ENCODE measurements at places on chromosomes 2 and 18.

GRCh38 chr18:68399721-68400120 is 315.2 kb downstream of the TMX3 start:
- H3K36me3 ChIP-seq, result no peaks in the 10 kb centered on the region
- no peak overlapping the region for H3K4me3 ChIP-seq
- H3K27me3 ChIP-seq, result no peaks in the 10 kb centered on the region
- no peak for DNase-seq

GRCh38 chr2:42558827-42559226 is 9.6 kb upstream of the MTA3 start:
- no peaks in the 10 kb centered on the region for H3K4me1 ChIP-seq
- H3K4me3 ChIP-seq, result no peak overlapping the region
- no peak overlapping the region for H3K27ac ChIP-seq

DNA sequence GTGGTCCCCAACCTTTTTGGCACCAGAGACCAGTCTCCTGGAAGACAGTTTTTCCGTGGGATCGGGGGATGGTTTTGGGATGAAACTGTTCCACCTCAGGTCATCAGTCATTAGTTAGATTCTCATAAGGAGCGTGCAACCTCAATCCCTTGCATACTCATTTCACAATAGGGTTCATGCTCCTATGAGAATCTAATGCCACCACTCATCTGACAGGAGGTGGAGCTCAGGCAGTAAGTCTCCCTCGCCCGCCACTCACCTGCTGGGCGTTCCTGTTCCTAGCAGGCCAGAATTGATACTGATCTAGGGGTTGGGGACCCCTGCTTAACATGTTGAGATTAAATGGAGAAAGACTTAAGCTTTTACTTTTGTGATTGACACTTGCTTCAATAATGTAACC is 9.9 kb downstream of the NABP1 start:
- peaks cover 7% of the 10 kb centered on the region for H3K4me1 ChIP-seq
- H3K4me3 ChIP-seq, result no peak overlapping the region
- DNase-seq, result no peak
- no peaks in the 10 kb centered on the region for H3K27me3 ChIP-seq
- no peak overlapping the region for H3K27ac ChIP-seq

GRCh38 chr2:119354860-119355259 is 11.8 kb downstream of the C2orf76 start:
- H3K27ac ChIP-seq, result no peak overlapping the region
- H3K4me1 ChIP-seq, result peaks cover 29% of the 10 kb centered on the region
- no peak overlapping the region for H3K4me3 ChIP-seq
- no peaks in the 10 kb centered on the region for H3K27me3 ChIP-seq
- H3K36me3 ChIP-seq, result no peaks in the 10 kb centered on the region

- H3K36me3 ChIP-seq, result no peaks in the 10 kb centered on the region
- no peak overlapping the region for H3K4me3 ChIP-seq
- H3K27ac ChIP-seq, result no peak overlapping the region
- no peaks in the 10 kb centered on the region for H3K27me3 ChIP-seq
- H3K4me1 ChIP-seq, result no peaks in the 10 kb centered on the region
- DNase-seq, result no peak
These were observed 517.2 kb downstream of the NYAP2 start for GRCh38 chr2:225916692-225917091.

DNA sequence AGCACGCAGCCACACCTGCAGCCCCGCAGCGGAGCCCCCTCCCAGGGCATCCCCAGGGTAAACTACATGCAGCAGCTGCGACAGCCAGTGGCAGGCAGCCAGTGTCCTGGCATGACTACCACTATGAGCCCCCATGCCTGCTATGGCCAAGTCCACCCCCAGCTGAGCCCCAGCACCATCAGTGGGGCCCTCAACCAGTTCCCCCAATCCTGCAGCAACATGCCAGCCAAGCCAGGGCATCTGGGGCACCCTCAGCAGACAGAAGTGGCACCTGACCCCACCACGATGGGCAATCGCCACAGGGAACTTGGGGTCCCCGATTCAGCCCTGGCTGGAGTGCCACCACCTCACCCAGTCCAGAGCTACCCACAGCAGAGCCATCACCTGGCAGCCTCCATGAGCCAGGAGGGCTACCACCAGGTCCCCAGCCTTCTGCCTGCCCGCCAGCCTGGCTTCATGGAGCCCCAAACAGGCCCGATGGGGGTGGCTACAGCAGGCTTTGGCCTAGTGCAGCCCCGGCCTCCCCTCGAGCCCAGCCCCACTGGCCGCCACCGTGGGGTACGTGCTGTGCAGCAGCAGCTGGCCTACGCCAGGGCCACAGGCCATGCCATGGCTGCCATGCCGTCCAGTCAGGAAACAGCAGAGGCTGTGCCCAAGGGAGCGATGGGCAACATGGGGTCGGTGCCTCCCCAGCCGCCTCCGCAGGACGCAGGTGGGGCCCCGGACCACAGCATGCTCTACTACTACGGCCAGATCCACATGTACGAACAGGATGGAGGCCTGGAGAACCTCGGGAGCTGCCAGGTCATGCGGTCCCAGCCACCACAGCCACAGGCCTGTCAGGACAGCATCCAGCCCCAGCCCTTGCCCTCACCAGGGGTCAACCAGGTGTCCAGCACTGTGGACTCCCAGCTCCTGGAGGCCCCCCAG is 254.1 kb downstream of the GLI2 start:
- no peaks in the 10 kb centered on the region for H3K27me3 ChIP-seq
- H3K36me3 ChIP-seq, result no peaks in the 10 kb centered on the region
- H3K4me1 ChIP-seq, result no peaks in the 10 kb centered on the region
- no peak for DNase-seq

- peaks cover 15% of the 10 kb centered on the region for H3K36me3 ChIP-seq
- peak; percentile 51 for DNase-seq
These were observed 39.9 kb downstream of the TANK start for GRCh38 chr2:161199912-161200701.

GRCh38 chr2:238638982-238639628 is 208.8 kb upstream of the TWIST2 start:
- H3K36me3 ChIP-seq, result no peaks in the 10 kb centered on the region
- H3K4me1 ChIP-seq, result no peaks in the 10 kb centered on the region
- no peak overlapping the region for H3K4me3 ChIP-seq
- DNase-seq, result no peak
- no peak overlapping the region for H3K27ac ChIP-seq
- H3K27me3 ChIP-seq, result no peaks in the 10 kb centered on the region

DNA sequence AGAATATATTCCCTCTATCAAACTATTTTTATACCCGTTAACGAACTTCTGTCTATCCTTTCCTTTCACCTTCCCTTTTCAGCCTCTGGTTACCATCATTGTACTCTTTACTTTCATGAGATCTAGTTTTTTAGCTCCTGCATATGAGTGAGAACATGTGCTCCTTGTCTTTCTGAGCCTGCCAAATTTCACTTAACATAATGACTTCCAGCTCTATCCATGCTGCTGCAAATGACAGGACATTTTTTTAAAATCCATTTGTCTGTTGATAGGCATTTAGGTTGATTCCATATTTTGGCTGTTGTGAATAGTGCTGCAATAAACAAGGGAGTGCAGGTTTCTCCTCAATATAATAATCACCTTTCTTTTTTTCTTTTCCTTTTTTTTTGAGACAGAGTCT is 8.2 kb upstream of the CCDC195 start:
- H3K27ac ChIP-seq, result no peak overlapping the region
- no peak for DNase-seq
- H3K27me3 ChIP-seq, result no peaks in the 10 kb centered on the region
- H3K36me3 ChIP-seq, result no peaks in the 10 kb centered on the region
- no peaks in the 10 kb centered on the region for H3K4me1 ChIP-seq

- H3K27me3 ChIP-seq, result no peaks in the 10 kb centered on the region
- H3K27ac ChIP-seq, result no peak overlapping the region
- no peak overlapping the region for H3K4me3 ChIP-seq
- H3K36me3 ChIP-seq, result no peaks in the 10 kb centered on the region
- DNase-seq, result no peak
- H3K4me1 ChIP-seq, result no peaks in the 10 kb centered on the region
These were observed 264.4 kb downstream of the ERBB4 start for GRCh38 chr2:212274215-212274614.
